ENCODE measurements at places on chromosomes 13 and 19.

- peak; percentile 45 for DNase-seq
Measured at GRCh38 chr19:1624458-1624857, 19.2 kb upstream of the UQCR11 start.

GRCh38 chr19:46985542-46986415, 33.9 kb upstream of the NPAS1 start:
- no peak for DNase-seq

DNA sequence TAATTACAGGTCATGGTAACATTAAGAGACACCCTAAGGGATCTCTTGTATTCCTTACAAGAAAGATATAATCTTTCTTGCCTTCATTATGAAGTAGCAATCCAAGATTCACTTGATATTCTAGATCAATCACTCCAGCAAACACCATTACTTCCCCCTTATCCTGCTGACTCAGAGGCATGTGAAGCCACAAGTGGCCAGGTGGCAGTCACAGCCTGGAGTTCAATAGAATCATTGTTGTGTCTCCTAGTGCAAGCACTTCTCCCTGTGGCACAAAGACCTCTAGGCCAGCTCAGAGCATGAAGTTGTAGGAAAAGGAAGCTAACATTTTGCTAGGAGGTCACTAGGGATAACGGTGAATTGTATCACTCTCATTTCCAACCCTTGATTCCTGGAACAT, 864.3 kb upstream of the ATXN8OS start:
- DNase-seq = no peak

GRCh38 chr19:799076-799881, 2.0 kb downstream of the PTBP1 start:
- DNase-seq = peak; percentile 55

DNA sequence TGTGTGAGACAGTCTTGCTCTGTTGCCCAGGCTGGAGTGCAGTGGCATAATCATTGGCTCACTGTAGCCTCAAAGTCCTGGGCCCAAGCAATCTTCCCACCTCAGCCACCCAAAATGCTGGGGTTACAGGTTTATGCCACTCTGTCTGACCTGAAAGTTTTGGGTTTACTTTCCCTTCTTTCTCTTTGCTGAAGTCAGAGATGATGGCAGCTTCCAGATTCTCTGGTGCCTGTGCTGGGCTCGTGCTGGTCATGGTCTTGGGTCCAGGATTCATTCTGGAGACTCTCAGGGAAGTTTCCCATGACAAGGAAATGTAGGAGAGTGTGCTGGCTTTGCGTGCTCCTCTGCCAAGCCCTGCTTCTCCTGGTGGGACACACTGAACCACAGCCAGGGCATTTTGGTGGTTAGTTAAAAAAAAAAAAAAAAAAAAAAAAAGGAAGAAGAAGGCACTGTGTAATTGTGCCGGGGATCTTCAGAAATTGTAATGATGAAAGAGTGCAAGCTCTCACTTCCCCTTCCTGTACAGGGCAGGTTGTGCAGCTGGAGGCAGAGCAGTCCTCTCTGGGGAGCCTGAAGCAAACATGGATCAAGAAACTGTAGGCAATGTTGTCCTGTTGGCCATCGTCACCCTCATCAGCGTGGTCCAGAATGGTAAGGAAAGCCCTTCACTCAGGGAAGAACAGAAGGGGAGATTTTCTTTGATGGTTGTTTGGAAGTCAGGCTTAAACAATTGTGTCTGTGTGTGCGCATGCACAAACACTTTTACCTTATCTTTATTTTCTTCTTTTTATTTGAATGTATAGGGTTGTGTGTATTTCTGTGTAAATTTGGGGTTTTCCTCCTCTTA, at the start of gene ALOX5AP:
Gene ALOX5AP (plus strand): TSS at position 519 of the 847 bp plus-strand sequence. CDS start 63 bp downstream, at position 582.
- DNase-seq = no peak

GRCh38 chr13:23497191-23497590, 63.7 kb upstream of the SACS start:
- DNase-seq = peak; percentile 39

DNA sequence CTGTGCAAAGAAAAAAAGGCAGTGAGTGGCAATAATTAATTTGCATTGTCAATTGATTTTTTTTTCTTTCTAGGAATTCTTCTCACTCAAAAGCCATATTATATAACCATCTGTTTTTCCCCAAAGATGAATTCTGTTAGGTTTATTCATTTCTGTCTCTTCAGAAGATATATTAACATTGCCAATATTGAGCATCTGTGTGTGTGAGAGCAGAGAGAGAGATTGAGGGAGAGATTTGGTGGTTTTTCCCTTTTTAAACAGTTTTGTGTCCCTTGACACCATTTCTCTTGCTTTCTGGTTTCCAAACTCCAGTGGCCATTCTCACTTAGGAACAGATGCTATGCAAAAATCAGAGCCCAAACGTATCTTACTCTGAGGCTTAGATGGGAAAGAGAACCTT, 112.5 kb downstream of the LACC1 start:
- no peak for DNase-seq

DNA sequence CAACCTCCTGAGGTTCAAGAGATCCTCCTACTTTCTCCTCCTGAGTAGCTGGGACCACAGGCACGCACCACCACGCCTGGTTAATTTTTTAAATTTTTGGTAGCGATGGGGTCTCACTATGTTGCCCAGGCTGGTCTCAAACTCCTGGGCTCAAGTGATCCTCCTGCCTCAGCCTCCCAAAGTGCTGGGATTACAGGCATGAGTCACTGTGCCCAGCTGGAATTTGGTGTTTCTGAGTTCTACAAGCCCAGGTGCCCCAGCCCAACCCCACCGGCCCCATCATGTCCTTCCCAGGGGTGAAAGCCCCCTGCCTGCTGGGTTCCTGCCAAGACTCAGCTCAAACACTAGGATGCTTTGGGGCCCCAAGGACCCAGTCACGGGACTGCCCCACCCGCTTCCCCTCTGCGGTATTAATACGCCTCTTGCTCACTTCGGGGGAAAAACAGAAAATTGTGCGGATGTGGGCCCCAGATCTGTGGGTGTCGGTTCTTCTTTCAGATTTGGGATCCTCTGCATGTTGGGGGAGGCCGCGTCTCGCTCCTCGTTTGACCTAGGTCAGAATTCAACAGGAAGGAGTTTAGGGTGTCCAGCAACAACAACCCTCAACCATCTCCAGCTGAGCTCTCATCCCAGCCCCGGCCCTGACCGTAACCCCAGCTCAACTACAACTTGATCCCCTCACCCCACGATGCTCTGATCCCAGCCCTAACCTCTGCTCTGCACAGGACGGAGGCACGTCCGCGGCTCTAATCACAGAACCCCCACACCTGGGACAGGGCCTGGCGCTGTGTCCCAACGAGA, 3.7 kb upstream of the FCER2 start:
- no peak for DNase-seq

DNA sequence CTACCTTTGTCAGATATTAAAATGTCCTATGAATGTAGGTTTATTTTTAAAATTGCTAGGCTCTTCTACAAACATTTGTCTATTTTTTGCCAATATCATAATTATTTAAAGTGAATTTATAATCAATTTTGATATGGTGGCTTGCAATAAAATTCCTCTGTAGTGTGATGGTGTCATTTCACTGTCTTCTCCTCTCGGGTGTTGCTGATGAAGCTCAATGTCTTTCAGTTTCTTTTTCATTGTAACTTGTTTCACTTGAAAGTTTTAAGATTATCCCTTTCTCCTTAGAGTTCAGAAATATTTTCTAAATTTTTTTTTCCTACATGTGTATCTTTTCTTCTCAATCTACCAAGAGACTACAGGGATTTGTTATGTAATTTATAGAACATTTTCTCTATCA, 267.1 kb upstream of the EDNRB start:
- DNase-seq = no peak

DNA sequence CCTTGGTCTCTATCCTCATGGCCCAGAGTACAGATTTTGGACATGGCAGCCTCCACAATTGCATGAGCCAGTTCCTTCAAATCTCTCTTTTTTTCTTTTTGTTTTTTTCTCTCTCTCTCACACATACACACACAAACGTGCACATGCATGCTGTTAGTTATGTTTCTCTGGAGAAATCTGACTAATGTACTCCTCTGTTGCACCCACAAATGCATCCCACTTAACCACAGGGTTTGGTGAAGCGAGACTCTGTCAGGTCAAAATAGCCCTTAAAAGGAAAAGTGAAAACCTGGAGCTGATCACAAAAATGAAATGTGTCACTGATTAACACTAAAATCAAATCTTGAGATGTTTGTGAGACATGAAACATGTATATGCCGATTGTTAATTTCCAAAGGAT, 374.6 kb upstream of the ARGLU1 start:
- no peak for DNase-seq

- peak; percentile 61 for DNase-seq
Measured at GRCh38 chr19:44800461-44800860, 8.4 kb upstream of the BCAM start.

DNA sequence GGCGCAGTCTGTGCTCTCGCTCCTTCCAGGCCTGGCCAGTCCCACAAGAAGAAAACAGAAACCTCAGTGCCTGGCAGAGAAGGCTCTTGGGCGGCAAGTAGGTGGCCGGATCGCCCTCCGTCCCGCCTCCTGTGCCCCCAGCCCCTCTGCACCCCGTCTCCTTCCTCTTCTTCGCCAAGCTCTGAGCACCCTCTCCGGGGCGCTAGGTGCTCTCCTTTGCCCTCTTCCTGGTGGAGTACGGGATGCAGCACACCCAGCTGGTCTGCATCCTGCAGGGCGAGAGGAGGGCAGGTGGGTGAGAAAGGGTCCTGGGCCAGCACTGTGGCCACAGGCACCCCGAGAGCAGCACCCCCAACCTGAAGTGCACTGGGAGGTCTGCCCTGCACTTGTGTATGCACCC, 17.3 kb downstream of the C13orf46 start:
- DNase-seq = no peak

- DNase-seq = peak; percentile 72
Measured at GRCh38 chr19:46984077-46985010, 35.3 kb upstream of the NPAS1 start.

- no peak for DNase-seq
Measured at GRCh38 chr13:28408235-28408848, 86.6 kb downstream of the FLT1 start.
